ENCODE measurements at places on chromosomes 12 and 14.

GRCh38 chr12:129610601-129611120 is 293.2 kb downstream of the TMEM132D start:
- no peak for DNase-seq

DNA sequence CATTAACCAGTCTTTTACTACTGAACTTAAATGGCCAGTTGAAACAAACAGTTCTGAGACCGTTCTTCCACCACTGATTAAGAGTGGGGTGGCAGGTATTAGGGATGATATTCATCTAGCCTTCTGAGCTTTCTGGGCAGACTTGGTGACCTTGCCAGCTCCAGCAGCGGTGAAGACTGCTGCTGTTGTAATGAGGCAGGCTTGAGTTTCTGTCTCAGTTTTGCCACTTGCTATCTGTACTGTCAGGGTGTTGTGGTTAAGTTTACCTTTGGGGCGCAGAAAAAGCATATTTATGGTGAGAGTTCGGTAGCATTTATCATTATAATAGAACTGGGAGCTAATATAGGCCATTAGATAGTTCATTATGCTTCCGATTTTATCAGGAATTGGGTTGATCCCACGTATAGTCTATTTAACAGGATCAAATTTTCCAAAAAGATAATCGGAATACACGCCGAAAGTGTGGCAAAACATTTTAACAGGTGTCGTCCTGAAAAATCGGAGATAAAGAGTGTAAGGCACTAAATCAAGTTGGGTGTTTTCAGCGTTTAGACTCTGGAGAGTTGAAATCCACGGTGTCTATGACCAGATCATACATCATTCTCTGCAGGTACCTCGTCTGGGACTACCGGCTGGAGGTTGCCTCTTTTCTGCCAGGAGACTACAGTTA is 688 bp upstream of the NECAP1 start:
- DNase-seq: peak; percentile 17

GRCh38 chr14:56199095-56199981 is 81.1 kb downstream of the PELI2 start:
- DNase-seq: peak; percentile 100

DNA sequence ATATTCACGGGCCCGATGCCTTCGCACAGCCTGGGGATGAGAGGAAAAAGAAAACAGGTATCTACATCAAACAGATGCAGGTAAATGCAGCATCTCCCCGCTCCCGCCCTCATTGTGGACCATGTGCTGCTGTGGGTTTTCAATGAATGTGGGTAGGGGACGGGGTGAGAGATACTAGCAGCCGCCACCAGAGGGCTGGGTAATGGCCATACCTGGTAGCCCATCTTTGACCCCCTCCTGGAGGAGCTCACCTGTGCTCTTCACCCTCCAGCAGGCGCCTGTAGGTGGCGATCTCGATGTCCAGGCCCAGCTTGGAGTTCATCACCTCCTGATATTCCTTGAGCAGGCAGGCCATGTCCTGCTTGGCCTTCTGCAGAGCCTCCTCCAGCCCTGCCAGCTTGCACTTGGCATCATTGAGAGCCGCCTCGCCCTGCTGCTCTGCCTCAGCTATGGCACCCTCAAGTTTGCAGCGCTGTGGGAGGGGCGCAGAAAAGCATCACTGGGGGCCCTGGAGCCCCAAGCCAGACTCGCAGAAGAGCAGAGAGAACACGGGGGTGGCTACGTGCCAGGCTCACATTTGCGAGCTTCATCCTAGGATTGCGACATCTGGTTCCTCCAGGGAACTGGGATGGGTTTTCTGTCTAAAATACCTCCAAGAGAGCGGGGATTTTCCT is 10.2 kb downstream of the KRT82 start:
- no peak for DNase-seq

DNA sequence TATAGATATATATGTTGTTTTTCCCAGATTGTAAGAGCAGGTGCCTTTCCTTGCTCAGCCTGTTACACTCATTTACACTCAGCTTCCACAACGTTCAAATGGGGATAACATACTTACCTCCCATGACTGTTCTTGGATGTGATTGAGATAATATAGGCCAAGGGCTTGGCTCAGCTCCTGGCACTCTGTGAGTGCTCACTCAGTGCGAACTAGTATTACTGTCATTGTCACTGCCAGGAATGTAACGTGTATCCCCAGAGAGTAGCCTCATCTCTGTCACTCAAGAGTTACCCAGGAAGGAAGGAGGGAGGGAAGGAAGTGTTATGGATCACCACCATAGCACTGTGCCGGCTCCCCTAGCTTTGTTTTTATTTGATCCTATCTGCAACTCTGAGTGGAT is 307.9 kb downstream of the PDZRN4 start:
- DNase-seq: no peak

GRCh38 chr12:42129595-42130204 is 15.0 kb downstream of the GXYLT1 start:
- DNase-seq: peak; percentile 75

- no peak for DNase-seq
Measured at GRCh38 chr12:77615332-77615731, 215.4 kb upstream of the NAV3 start.

- no peak for DNase-seq
Measured at GRCh38 chr12:3190101-3190500, 112.9 kb downstream of the TSPAN9 start.

- DNase-seq: peak; percentile 30
Measured at GRCh38 chr14:65002586-65003210, 16.0 kb downstream of the FNTB start.

GRCh38 chr12:41122894-41123293 is 65.2 kb upstream of the PDZRN4 start:
- no peak for DNase-seq

- no peak for DNase-seq
Measured at GRCh38 chr14:91778217-91778616, 46.3 kb upstream of the CATSPERB start.

- DNase-seq: no peak
Measured at GRCh38 chr12:67873355-67873754, 115.9 kb upstream of the IFNG-AS1 start.

DNA sequence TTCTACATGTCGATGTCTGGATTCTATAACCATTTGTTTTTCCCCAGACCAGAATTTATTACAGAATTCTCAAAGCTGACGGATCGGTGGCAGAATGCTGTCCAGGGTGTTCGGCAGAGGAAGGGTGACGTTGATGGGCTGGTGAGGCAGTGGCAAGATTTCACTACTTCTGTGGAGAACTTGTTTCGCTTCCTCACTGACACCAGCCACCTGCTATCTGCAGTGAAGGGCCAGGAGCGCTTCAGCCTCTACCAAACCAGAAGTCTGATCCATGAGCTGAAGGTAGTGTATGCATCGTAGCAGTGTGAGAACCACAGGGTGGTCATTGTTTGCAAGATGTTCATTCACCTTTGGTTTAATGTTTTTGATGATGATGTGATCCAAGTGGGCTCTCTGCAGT is 124.0 kb downstream of the ESR2 start:
- no peak for DNase-seq

- DNase-seq: no peak
Measured at GRCh38 chr14:105061428-105062047, 3.7 kb downstream of the GPR132 start.

DNA sequence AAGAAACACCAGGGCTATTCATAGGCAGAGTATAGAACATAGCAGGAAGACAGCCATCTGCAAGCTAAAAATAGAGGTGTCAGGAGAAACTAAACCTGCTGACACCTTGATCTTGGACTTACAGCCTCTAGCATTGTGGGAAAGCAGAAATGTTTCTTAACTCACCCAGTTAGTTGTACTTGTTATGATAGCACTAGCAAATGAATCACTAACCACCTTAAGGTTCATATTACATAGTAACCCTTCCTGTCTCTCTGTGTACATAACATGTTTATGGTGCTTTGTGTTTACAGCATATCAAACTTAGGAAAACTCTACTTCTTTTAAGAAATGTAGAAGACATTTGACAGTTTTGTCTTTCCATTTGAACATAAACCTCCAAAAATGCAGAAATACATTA is 1031.3 kb downstream of the FSCB start:
- peak; percentile 5 for DNase-seq

Measured in mesenchymal stem cell (in vitro differentiated cells and primary cell).